ENCODE measurements at places on chromosomes 12 and 14.

DNA sequence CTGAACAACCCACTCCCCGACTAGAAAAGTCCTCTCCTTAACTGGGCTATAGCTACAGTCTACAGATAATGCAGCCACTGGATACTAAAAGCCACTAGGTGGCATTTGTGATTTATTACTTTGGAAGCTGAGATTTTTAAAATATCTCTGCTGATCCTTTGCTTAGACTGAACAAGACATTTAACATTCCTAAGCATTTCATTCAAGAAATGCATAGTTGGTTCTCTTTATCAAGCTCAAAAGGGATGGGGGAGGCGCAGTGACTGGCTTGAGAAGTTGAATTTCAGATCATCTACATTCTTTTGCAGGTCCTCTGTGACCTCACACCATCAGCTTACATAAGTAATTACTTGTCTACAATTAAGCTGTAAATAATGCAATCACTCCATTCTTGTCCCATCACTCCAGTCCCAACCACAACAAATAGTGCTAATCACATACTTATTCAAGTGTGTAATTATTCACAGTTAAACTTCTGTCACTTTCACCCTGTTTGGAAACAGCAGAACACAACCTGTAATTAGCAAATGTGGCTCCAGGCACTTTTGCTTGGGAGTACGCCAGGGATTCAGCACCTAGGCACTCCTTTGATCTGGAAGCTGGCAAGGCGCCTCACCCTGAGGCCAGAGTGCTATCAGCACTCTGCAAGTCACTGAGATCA, 203.6 kb downstream of the NOVA1 start:
- peak; percentile 33 for DNase-seq

DNA sequence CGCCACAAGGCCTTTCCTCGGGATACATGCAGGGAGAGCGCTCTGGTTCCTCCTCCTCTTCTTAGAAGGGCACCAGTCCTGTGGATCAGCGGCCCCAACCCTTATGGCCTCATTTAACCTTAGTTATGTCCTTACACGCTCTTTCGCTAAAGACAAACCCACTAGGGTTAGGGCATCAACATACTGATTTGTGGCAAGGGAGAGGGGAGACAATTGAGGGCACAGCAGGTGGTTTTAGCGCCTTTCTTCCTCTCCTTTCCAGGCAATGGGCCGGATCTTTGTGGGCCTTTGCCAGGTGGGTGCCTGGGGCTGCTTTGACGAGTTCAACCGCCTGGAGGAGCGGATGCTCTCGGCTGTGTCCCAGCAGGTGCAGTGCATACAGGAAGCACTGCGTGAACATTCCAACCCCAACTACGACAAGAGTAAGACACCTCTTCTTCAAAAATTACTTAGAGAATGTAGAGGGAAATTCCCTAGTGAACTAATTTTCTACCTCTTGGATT, 43.6 kb downstream of the DYNC1H1 start:
- no peak for DNase-seq

- no peak for DNase-seq
Measured at GRCh38 chr12:92861381-92861780, 67.7 kb downstream of the EEA1 start.

DNA sequence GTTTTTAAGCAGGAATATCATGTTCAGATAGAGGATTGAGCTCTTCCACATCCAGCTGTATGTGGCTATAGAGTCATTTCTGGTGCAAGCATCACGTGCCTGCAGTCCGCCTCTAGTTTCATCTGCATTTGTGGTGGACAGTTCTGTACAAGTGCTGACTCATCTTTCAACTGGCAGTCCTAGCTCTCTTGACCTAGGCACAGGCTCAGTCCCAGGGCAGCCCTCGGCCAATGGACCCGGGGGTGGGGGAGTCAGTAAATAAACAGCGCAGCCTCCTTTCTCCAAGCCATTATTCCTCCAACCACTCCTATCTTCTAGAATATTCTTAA, 41.8 kb upstream of the FRMD6 start:
- no peak for DNase-seq

Measured in amniotic stem cell (primary cell).